ENCODE measurements at places on chromosomes 13 and 19. TPM values are rescaled to one million over a fixed set of nuclear protein-coding genes. Genes with fewer than 3 reads are reported as not detected.

DNA sequence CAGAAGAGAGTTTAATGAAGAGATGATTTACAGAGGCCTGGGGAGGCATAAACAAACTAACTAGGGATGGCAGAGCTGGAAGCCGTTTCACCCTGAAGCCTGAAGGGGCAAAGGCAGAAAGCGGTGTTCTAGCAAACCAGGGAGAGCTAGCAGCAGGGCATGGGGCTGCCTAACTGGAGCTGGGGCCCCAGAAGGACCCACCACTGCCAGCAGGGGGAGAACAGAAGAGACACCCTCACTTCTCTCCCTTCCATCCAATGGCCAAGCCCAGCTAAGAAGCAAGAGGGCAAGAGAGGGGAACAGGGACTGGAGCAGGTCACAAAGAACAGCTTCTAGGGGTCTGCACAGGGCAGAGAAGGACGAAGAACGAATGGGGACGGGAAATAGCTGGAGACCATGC, 195.5 kb downstream of the KATNAL1 start:
- no peak for DNase-seq

Gene HAUS8
- total RNA-seq: 3.9 TPM

Gene KLK4
- not detected for total RNA-seq

GRCh38 chr13:48531416-48532255, 1.2 kb downstream of the RCBTB2 start:
- no peak for DNase-seq

Gene C1QTNF9
- total RNA-seq: 1.7 TPM

DNA sequence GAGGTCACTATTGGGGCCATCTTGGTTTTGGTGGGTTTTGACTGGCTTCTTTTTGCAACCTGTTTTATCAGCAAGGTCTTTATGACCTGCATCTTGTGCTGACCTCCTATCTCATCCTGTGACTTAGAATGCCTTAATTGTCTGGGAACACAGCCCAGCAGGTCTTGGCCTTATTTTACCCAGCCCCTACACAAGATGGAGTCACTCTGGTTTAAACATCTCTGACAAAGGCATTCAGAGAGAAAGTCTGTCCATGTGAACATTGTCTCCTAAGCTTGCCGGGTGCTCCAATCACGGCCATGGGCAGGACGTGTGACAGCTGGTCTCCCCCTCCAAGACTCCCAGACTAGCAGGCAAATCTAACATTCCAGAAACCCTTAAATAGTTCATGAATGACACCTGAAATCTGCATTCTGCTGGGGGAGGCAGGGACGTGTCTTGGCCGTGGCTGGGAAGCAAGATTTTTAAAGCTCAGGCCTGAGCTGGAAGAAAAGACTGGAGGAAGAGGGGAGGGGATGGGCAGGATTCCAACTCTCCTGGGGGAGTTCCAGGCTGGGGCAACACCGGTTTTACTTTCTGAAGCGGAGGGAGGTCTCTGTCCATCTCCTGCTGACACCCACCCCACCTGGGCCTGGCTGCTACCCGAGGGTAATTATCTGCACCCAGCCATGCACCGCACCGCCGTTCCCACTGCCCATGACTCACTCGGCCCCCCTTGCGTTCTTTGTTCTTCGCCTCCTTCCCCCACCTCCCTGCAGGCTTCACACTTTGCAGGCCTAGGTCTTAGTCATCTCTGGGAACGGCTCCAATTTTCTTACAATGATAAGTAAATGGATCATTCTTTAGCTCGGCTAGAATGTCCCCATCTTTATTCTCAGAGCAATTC, 11.6 kb upstream of the OR1M1 start:
- peak; percentile 87 for DNase-seq

GRCh38 chr13:106911627-106912026, 343.7 kb upstream of the ARGLU1 start:
- DNase-seq: no peak
